NK-92 treated with Interleukin-12 subunit alpha and Interleukin-12 subunit beta, amount 100 ng/mL, for 24 hours (cell line): ENCODE measurements at places on chromosomes 1 and 21.

GRCh38 chr1:17475752-17476151 is 36.3 kb upstream of the RCC2 start:
- DNase-seq = peak; percentile 75

GRCh38 chr1:115506924-115507589 is 134.7 kb upstream of the VANGL1 start:
- no peak for DNase-seq

DNA sequence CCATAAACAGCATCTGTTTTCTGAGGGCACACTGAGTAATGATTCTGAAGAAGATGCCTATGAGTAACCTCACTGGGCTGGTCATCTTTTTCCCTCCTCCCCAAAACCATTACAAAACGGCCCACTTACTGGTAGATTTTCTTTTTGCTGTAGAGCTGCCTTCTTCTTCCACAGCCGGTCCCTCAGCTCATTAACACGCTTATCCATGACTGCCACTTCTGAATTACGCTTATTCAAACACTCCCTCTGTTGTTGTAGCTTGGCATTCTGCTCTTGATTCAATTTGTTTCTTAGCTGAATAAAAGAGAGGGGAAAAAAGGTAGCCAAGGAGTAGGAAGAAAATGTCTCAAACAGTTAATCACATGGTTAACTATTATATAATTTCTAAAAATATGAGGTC is 43.1 kb downstream of the TP53BP2 start:
- DNase-seq = no peak

GRCh38 chr1:157178490-157178889 is 40.3 kb upstream of the ETV3 start:
- no peak for DNase-seq

- no peak for DNase-seq
Observed at GRCh38 chr1:248388426-248388825, 12.9 kb downstream of the OR2T6 start.

DNA sequence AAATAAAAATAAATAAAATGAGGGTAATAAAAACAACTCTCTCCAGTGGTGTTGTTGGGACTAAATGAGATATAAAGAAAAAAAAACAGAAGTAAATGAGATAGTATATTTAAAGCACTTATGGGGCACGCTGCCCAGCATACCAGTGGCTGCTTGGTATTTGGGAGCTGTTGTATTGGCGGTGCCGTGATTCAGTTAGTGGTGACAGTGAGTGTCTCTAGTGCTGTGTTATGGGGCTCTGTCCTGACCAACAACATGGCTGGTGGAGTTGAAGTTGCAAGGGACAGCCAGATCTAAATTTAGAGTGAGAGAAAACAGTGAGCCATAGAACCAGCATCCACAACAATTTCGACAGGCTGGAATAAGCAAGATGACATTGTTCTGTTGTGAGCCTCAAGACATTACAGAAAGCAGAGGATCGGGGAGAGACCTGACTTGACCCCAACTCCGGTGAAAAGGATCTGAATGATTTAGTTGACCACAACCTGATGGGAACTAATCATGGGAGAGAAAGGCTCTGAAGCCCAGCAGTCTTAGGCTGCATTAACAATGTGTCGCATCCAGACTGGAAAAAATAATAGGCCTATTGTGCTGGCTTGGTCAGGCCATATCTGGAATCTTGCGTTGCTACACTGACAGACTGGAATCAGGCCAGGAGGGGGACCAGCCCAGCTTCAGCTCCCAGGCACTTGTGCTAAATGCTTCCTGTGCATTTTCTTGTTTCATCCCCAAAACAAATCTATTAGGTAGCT is 2.4 kb upstream of the MFSD2A start:
- DNase-seq = no peak

DNA sequence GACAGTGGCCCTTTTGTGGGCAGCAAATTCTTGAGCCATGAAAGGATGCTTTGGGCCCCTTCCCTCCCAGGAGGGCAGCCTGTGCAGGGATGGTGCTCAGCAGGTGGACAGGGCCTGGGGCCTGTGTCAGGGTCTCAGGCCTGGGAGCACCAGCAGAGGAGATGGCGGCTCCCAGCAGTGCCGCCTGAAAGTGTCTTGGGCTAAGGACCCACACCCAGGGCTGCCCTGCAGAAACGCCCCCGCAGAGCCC is 23.9 kb downstream of the FTCD start:
- DNase-seq = no peak

DNA sequence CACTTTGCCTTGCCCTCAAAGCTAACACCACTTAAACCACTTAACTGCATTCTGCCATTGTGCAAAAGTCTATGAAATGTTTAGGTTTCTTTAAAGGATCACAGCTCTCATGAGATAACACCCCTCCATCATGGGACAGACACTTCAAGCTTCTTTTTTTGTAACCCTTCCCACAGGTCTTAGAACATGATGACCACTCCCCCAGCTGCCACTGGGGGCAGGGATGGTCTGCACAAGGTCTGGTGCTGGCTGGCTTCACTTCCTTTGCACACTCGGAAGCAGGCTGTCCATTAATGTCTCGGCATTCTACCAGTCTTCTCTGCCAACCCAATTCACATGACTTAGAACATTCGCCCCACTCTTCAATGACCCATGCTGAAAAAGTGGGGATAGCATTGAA is 7.7 kb downstream of the ADAMTS1 start:
- no peak for DNase-seq

GRCh38 chr1:25024615-25025350 is 94.7 kb upstream of the RUNX3 start:
- no peak for DNase-seq

- no peak for DNase-seq
Observed at GRCh38 chr1:112581586-112582192, 37.3 kb downstream of the ST7L start.

GRCh38 chr1:108645564-108646184 is 15.2 kb downstream of the HENMT1 start:
- DNase-seq = no peak

- no peak for DNase-seq
Observed at GRCh38 chr1:90881034-90881433, 140.8 kb downstream of the ZNF644 start.

DNA sequence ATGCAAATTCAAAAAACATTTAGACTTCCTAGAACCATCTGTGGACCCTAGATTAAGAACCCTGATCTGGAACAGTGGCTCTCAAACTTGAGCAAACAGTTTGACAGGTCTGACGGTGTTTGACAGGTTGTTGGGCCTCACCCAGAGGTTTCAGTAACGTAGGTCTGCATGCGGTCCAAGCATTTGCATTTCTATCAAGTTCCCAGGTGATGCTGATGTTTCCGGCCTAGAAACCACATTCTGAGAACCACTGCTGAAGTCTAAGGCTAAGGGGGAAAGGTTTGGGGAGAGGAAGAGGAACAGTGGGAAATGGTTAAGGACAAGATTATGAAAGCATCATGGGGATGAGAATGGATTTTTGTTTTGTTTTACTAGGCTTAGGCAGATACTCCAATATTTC is 48.6 kb downstream of the MDM4 start:
- DNase-seq = no peak

GRCh38 chr1:153805886-153806719 is 30.9 kb downstream of the SLC27A3 start:
- DNase-seq = no peak

GRCh38 chr1:71307451-71307850 is 226.6 kb upstream of the ZRANB2 start:
- DNase-seq = no peak

- no peak for DNase-seq
Observed at GRCh38 chr1:229031481-229032341, 239.2 kb upstream of the RAB4A start.

DNA sequence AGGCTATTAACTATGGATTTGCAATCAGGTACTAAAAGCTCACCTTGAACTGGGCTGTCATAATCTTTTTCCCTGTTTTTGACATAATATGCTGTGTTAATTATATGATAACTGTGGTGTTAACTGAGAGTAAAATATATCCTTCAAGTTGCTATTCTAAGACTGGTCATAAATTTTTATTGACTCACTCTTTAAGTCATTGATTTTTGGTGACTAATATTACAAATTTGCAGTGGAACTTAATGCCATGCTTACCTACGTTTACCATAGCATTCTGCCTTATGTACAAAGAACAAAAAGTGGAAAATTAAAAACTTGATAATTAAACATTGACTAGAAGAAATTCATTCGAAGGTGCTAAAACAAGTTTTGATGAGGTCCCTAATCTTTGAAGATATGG is 872.4 kb downstream of the BRINP3 start:
- DNase-seq = no peak

- no peak for DNase-seq
Observed at GRCh38 chr1:152020849-152021248, 16.0 kb downstream of the S100A11 start.

DNA sequence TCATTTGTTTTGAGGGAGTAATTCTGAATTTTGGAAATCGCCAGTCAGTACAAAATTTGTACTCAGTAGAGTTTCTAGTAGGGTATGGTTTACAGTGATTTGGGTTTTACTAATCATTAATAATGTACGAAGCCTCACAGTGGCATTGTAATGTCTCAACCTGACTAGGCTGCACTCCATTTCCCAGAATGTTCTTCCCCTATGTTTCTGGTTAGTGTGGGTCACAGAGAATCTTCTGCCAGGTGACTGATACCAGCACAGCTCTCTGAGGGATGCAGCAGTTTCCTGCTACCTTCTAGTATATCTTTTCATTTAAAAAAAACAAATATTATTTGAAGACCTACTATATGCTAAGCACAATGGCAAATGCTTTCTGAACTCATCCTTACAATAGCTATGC is 112.9 kb downstream of the PTPN14 start:
- DNase-seq = no peak

GRCh38 chr1:66834926-66835325 is 33.9 kb upstream of the INSL5 start:
- DNase-seq = no peak

DNA sequence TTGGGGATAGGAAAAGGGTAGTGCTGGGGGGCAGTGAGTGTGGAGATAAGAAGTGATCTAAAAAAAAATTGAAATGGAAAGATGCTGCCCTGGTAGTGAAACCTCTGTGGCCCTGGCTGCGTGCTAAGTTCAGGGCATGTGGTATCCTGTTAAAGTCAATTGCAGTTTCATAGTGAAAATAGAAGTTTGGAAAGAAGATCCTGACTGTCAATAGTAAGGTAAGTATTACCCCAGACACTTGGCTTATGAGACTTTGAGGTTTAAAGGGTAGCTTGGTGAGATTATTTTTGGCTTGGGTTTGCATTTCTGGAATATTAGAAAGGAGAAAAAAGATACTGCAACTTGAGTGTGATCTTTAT is 6.8 kb downstream of the ARID1A start:
- no peak for DNase-seq

GRCh38 chr21:41927727-41928409 is 25.9 kb downstream of the C2CD2 start:
- DNase-seq = no peak

DNA sequence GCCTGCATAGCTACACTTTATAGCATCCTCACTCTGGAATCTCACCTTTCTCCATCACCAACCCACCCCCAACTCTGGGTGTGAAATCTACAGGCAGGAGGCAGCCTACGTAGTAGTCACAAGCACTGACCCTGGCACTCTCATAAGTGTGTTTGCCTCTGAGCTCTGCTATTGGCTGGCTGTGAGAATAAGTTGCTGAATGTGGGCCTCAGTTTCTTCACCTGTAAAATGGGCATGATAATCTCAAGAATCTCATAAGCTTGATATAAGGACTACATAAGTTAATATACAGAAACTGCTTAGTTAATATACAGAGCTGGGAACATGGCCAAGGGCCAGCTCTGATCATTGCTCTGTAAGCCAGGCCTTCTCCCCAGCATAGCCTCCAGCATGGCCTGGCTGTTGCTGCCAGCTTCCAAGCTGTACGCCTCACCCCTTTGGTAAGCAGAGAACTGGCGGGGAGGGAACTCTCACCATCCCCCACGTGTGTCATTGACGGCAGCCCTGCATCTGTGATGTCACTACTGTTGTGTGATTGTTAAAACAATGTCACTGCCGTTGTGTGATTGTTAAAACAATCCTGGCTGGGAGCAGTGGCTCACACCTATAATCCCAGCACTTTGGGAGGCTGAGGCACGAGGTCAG is 53.3 kb downstream of the SYF2 start:
- no peak for DNase-seq

- no peak for DNase-seq
Observed at GRCh38 chr1:96683931-96684330, 37.7 kb upstream of the PTBP2 start.

DNA sequence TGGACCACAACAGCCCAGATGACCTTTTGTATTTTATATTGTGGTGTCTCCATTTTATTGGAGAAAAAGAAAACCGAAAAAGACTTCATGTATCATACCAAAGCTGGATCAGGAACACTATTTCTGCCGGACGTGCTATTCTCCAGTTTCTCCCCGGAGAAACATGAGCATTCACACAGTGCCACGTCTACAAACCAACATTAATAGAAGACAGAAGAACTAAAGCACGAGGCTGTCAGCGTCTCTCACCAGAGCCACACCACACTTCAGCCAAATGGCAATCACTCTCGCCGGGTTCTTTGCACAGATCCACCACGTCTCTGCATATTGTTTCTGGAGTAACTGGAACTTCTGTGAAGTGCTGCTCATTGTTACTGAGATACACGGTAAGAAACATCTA is 24.8 kb downstream of the TP53BP2 start:
- DNase-seq = no peak

DNA sequence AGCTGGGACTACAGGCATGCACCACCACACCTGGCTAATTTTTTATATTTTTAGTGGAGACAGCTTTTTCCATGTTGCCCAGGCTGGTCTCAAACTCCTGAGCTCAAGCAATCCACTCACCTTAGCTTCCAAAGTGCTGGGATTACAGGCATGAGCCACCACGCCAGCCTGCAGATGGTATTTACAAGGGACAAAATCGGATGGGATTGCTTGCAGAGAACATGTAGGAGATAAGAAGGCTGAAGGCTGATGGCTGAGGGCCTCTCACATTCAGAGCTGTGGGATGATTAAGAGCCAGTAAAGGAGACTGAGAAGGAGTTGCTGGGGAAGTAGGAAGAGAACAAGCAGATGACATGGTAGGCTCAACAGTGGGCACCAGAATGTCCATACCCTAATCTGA is 24.0 kb upstream of the QSOX1 start:
- DNase-seq = no peak

DNA sequence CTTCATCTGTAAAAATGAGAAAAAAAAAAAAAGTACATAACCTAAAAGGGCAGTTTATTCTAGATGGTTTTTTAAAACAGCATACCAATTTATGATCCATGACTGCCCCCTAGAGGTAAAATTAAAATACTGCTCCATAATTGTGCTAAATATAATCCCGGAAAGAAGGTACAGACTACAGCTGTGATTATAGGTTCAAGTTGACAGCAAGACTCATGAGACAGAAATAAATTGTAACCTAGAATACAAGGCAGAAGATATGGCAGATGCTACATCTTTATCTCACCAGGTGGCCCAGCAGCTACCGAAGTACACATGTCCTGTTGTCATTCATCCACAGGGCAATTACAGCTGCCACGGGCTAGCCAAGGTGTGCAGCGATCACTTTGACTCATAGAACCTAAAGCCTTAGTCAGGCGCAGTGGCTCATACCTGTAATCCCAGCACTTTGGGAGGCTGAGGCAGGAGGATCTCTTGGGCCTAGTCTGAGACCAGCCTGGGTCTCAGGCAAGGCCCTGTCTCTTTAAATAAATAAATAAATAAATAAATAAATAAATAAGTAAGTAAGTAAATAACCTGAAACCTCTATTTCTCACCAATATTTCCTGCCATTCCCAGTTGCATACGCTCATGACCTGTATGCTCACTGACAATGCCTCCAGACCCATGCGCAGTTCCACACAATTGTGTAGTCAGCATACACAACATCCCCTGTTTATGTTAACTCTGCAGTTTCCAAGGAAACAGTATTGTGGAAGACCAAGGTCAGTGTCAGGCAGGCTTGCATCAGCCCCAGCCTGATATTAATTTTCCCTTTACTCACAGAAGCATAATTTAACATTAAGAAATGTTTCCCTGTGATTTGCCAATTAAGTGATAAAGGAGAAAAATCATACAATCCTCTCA is 18.3 kb upstream of the PPIE start:
- DNase-seq = no peak
